ENCODE measurements at places on chromosomes 3 and 15.

- no peak for DNase-seq
Measured at GRCh38 chr3:123159926-123160635, 41.7 kb upstream of the SEC22A start.

DNA sequence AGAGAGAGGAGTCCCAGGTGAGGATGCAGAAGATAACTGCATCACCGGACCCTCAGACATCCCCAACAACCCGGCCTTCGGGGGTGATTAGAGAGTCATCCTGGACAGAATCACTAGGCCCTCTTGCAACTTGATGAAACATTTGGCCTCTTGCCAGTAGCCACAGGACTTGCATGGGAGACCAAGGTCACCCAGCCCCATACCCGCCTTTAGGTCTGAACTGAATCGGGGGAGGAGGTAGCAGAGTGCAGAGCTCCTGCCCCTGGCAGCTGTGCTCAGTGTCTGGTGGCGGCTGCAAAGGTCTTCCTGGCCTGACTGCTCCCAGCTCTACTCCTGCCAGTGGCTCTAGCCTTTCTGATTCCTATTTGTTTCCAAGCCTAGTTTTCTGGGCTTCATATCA, 12.4 kb downstream of the PIF1 start:
- no peak for DNase-seq

DNA sequence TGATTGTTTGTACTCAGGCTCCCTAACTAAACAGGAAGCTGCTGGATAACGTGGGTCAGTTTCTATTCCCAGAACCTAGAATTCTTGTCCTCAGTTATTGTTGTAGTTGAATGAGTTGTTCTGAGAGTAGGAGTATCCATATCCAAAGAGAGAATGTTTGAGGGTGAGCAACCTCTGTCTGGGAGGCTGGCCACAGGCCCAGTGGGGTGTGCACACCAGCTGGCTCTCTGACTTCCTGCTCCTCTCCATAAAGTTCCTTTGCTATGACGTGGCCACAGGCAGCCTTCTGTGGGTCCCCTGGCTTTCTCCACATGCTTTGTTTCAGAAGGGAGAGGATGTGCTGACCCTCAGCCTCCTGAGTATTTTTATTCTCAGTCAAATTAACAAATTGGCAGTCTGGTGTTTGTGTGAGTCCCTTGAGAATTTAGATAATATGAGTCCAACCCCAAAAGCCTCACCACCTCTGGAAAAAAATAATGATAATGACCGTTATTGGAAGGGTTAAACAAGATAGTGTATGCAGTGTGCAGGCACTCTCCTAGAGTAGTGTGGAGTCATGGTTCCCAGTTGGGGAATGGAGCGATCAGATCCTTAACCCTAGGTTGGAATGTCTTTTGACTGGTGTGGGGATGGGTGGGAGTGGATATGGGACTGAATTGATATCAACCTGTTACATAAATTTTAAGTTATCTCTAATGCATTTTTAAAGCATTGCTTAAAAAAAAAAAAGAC, 47.6 kb upstream of the MED12L start:
- DNase-seq, result no peak

DNA sequence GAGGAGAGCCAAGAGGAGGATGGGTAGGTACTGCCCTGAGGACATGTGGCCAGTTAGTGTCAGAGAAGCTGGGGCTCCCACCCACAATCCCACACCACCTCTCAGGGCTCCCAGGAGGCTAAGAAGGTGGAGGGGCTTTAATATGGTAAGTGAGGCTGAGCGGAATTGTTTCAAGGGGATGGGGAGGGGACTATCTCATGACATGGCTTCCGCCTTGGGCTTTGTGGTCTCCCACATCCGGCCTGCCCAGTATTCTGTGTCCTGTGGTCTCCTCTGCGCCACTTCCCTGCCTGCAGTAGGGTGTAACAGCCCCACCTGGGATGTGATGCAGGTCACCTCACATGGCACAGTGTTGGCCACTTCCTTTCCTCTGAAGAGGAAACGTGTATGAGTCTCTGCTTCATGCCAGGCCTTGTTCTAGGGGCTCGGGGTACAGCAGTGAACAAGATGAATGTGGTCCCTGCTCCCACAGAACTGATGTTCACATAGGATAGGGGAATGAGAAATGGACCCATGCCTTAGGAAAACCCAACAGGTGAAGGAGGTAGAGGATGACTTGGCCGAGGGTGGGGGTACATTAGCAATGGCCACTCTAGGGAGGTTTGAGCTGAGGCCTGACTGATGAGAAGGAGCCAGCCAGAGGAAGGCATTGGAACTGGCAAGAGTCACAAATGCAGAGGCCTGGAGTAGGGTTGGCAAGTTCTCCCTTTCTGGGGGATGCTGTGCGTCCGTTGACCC, 3.2 kb downstream of the NEIL1 start:
- no peak for DNase-seq

GRCh38 chr3:7700977-7701376, 800.6 kb upstream of the LMCD1 start:
- DNase-seq, result no peak

- DNase-seq, result no peak
Measured at GRCh38 chr15:33971811-33972210, 3.5 kb downstream of the CHRM5 start.

GRCh38 chr3:137642831-137643230, 121.3 kb upstream of the SOX14 start:
- DNase-seq, result peak; percentile 28

- DNase-seq, result no peak
Measured at GRCh38 chr3:127173516-127174166, 19.3 kb upstream of the PRR23E start.

- DNase-seq, result no peak
Measured at GRCh38 chr3:56136514-56136913, 331.8 kb downstream of the ERC2 start.

GRCh38 chr15:101309436-101310160, 14.6 kb upstream of the SNRPA1 start:
- no peak for DNase-seq
